ENCODE measurements at places on chromosomes 13 and 19.

GRCh38 chr19:42313096-42313839 lies at the start of gene TMEM145:
Gene TMEM145, plus strand, starts transcription at chr19:42313309. Its CDS starts 68 bp downstream, at chr19:42313377.
- DNase-seq = no peak

DNA sequence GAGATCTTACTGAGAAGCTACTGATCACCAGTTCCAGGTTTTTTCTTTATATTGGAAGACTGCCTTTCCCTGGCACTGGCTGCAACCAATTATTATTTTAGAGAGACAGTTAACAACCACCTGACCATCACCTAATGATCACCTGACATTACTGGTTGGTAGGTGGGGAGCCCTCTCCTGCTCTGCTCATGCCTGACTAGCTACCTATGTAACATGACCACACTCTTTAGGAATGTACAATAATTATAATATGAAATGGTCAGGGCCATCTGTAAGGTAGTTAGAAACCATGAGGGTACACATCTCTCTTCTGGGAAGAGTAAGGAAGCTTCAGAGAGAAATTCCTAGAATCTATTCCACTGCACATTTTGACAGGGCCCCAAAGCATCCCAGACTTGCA lies 59.0 kb upstream of the SCEL start:
- DNase-seq = no peak

DNA sequence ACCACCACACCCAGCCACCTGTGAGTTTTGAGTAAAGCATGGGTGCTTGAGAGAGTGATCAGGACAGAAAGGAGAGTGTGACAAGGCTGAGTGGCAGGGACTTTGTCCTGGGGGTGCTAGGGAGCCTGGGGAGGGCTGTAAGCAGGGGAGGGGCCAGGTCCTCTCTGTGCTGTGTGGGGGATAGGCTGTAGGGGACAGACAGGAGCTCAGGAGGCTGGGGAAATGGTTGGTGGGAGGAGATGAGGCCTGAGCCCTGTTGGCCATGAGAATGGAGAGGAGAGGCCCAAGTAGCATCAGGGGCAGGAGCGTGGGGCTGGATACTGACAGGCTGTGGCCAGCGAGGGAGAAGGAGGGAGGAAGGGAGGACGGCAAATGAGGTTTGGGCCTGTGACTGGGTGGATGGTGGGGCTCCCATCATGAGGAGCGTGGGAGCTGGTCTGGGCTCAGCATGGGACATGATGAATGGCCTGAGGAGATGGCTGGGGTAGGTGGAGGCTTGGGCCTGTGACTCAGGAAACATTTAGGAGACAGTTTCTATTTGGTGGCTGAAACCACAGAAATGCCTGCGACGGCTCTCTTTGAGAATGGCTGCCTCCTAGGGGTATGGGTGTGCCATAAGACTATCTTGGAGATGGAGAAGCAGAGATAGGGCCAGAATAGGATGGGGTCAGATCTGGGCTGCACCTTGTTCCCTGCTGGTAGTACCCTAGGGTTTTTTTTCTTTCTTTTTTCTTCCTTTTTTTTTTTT lies 25.0 kb downstream of the GRIN2D start:
- no peak for DNase-seq

DNA sequence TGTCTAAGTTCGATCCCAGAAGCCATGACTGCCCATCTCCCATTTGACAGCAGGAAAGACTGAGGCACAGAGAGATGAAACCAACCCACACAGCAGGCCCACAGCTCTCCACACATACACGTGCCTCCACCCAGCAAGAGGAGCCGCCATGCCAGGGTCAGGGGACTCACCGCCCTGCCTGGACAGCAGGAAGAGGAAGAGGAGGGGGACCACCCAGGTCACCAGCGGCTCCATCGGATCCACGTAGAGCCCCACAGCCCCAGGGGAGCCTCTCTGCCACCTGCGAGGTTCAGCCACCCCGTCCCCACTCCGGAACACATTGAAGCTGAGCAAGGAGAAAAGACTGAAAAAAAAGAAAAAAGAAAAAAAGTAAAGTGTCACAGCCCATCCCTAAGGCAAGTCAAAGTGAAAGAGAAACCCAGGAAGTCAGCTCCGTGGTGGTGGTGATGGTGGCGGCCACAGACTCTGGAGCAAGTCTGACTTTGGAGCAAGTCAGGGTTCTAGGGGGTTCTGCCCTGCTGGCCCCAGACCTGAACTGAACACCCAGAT lies at the start of gene IL12RB1:
Gene IL12RB1 (minus strand): TSS at position 345 of the 549 bp plus-strand sequence. CDS start 111 bp downstream, at position 234.
- DNase-seq = no peak

- no peak for DNase-seq
Measured at GRCh38 chr13:72473321-72473720, 254.1 kb downstream of the MZT1 start.

- no peak for DNase-seq
Measured at GRCh38 chr19:15673176-15673654, 328 bp downstream of the CYP4F12 start.

DNA sequence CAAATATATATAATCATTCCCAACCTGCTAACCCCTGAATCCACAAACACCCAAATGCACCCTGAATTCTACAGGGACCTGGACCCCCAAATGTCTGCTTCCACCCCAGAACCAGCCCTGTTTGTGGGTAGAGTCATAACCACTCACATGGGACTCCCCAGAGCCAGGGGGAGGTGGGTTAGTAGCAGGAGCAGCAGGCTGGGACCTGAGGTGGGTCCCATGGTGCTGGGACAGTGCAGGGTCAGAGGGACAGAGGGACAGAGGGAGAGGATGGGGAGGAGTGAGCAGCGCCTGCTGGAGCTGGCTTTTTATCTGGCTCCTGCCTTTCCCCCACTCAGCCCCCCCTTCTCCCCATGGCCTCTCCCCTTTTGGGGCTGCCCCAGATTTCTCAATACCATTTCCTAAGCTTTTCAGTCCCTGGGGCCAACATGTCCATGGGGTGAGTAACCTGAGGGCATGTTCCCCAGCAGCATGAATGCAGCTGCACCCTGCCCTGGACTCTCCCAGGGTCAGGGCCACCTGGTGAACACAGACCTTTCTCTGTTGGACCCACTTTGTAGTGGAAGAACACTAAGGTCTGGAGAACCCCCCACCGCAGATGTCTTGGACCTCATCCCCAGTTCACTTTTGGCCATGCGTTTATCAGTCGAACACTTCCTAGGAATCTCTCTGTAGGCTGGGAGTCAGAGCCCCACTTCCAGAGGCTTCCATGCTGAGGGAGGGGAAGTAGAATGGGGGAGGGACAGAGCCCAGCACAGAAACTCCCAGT lies at the start of gene C3:
Gene C3 (minus strand): TSS at position 282 of the 769 bp plus-strand sequence. CDS start 61 bp downstream, at position 221.
- DNase-seq = peak; percentile 44
